Sciatic nerve (tissue), 2 donors: ENCODE measurements at places on chromosomes 7 and 10.

GRCh38 chr7:126700807-126701604, 551.7 kb downstream of the GRM8 start:
- DNase-seq: no peak

DNA sequence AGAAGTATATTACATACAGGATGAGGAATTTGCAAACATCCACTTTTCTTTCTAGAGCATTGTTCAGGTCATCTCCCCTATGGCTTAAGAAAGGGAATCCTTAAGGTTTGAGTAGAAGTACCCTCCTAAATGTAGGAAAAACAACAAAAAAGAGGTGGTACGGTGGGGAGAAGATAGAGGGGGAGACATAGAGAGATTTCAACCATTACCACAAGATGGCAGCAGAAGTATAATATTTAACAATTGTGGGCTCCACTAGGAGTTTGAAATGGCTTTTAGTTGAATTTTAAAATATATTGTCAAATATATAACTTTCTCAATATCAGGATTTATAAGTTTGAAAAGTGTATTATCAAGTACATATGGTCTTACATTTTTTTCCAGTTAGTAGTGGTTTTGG, 72.7 kb upstream of the PRKG1 start:
- no peak for DNase-seq

- DNase-seq: no peak
Measured at GRCh38 chr7:70132226-70132851, 534.1 kb downstream of the AUTS2 start.

GRCh38 chr7:20327055-20327454, 3.6 kb upstream of the ITGB8 start:
- DNase-seq: no peak
